ENCODE measurements at places on chromosomes 7 and 10.
A peak's percentile ranks its signal among the peaks of the same experiment; 100 is the strongest.

- no peak for DNase-seq
Observed at GRCh38 chr7:101370836-101371235, 8.2 kb downstream of the COL26A1 start.

GRCh38 chr10:112187527-112187926 is 4.0 kb upstream of the GPAM start:
- DNase-seq: no peak

- DNase-seq: no peak
Observed at GRCh38 chr10:131964298-131964697, 17.4 kb downstream of the BNIP3 start.

- no peak for DNase-seq
Observed at GRCh38 chr10:126583552-126584200, 86.8 kb downstream of the C10orf90 start.

DNA sequence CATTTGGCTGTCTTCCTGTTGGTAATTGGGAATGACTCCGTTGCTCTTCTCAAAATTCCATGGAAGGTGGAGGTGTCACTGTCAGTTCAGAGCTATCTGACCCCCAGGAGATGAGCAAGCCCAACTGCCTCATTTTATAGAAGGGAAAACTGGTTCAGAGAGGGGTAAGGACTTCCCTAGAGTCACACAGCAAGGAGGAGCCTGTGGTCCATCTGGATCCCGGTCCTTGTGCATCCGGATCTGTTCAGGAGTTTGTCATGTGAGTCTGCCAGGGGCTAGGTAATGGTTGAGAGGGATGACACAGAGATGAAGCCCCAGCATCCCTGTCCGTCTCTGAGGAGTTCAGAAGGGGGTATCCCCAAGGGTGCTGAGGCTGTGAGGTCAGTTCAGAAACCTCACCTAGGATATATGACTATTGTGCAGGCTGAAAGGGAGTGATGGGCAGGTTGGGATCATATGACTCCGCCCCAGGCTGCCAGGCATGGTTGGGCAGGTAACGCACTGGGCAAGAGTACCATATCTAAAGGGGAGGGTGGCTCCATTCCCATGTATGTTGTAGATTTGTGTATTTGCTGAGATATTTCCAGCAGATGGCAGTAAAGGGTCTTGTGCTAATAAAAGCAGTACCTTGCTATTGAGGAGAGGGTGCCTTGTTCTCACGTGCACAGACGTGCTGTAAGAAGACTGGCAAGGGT is 16.0 kb upstream of the SLC29A3 start:
- peak; percentile 53 for DNase-seq

GRCh38 chr10:63409465-63410027 is 56.2 kb downstream of the JMJD1C start:
- DNase-seq: no peak

- DNase-seq: no peak
Observed at GRCh38 chr10:66238343-66238742, 687.5 kb upstream of the LRRTM3 start.

DNA sequence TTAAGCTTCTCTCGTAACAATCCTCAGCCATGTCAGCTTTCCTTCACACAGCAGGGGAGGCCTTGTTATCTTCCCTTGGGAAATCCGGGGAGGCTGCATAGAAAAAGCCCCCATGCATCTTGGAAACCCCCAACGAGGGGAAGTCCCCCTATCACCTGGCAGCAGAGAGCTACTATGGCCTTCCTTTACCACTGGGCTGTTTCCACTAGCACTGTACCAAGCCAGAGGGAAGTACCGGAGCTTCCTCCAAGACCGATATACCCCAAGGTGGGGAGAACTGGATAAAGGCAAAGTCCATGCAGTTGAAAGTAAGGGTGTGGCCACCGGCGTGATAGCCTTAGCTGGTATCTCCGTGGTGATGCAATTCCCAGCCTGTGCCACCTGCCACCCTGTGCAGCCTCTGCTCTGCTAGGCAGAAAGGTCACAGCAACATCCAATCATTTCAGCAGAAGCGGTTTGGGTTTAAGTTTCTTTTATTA is 4.4 kb upstream of the CLIP2 start:
- DNase-seq: no peak

DNA sequence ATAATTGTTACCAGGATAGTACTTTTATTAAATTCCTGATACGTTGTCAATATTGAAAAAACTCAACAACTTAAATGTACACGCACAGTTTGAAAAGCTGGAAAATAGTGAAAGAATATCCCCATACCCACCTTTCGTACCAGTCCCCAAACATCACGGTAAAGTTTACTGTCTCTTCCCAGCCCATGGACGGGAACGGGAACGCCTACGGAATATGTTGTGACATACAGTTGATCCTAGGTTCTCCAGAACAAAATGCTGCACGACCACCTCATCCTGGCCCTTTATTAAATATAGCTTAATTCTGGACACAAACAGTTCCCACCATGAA is 527 bp upstream of the BCAP29 start:
- no peak for DNase-seq

DNA sequence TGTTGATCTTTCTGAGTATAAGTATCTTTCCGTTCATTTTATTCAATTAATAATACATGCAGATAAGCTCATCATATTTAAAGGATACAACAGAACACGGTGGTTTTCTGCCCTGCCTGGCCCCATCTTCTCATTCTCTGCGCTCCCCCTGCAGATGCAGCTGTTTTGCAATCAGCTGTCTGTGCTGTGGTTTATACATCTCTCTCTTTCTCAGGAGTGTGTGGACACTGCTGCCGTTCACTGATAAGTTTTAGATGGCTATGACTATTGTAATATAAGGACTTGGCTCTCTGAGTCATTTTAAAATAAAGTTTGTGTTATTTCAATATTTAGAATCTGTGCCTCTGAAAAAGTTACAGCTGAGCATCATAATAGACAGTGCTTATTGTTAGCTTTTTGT is 54.5 kb downstream of the CUL1 start:
- DNase-seq: no peak

- DNase-seq: no peak
Observed at GRCh38 chr10:6382081-6382480, 179.3 kb downstream of the PFKFB3 start.

GRCh38 chr7:93146472-93147141 is 1.6 kb downstream of the SAMD9L start:
- DNase-seq: no peak

- DNase-seq: no peak
Observed at GRCh38 chr10:22583683-22584082, 130.7 kb downstream of the PIP4K2A start.

- DNase-seq: no peak
Observed at GRCh38 chr7:111568870-111569462, 6.7 kb upstream of the IMMP2L start.

- no peak for DNase-seq
Observed at GRCh38 chr7:32564542-32564941, 69.3 kb downstream of the AVL9 start.

DNA sequence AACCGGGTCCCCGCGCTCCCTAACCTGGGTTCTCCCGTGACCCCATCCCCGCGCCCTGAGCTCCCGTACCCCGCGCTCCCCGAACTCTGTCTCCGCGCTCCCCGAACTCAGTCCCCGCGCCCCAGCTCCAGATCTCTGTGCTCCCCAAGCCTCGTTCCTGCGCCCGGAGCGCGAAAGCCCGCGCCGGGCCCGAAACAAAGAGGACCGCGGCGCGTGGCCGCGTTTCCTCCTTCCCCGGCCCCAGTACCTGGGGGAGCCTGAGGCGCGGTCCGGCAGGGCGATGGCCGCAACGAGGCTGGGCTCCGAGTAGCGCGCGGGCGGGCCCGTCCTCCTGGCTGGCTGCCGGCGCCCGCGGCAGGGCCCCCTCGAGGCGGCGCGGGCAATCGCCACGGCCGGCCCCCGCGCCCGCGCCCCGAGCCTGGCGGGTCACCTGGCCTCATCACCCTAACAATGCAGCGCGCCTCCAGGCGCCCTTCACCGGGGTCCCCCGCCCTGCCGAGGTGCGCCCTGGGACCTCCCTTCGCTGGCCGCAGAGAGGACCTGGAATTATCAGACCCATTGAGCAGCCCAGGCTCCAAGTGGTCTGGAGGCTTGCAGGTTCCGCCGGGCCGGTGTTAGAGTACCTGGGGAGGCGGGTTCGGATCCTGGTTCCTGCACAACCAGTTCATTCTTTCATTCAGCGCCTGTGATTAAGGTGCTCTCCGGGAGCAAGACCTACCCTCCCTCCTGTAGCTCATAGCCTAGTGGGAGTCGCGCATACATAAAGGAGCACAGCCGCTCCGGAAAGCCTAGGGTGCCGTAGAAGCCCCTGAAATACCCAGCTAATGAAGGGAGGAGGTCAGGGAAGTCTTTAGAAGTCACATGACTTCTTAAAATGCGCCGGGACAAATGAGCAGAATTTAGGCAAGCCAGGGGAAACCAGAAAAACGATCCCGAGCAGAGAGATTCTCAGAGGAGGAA is at the start of gene TNS3:
Gene TNS3 (minus strand): TSS at position 308 of the 960 bp plus-strand sequence. CDS start 142,475 bp downstream, outside the sequence.
- DNase-seq: no peak

DNA sequence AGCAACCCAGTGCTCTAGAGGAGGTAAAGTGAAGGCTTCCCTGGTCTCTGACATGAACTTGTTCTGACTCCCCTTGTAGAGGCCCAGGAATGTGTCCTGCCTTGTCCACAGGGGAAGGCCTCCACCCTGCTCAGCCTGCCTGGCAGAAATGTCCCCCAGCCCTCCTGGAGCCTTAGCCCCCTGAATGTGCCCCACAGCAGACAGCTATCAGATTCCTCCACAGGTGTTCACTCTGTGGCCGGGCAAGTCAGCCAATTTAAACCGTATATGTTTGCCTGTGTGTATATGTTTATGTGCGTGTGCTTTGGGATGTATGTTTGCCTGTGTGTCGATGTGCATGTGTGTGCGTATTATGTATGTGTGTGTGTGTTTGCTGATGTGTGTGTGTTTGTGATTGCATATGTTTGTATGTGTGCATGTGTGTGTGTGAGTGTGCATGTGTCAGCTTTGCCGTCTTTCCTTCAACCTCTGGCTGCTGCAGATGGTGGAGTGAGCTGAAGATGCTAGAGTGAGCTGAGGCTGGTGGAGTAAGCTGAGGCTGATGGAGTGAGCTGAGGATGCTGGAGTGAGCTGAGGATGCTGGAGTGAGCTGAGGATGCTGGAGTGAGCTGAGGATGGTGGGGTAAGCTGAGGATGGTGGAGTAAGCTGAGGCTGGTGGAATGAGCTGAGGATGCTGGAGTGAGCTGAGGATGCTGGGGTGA is 68.9 kb upstream of the ANTXRL start:
- DNase-seq: no peak

- DNase-seq: no peak
Observed at GRCh38 chr7:103690242-103690974, 244.4 kb upstream of the SLC26A5 start.

GRCh38 chr10:102467971-102468438 is 16.7 kb upstream of the C10orf95 start:
- no peak for DNase-seq

DNA sequence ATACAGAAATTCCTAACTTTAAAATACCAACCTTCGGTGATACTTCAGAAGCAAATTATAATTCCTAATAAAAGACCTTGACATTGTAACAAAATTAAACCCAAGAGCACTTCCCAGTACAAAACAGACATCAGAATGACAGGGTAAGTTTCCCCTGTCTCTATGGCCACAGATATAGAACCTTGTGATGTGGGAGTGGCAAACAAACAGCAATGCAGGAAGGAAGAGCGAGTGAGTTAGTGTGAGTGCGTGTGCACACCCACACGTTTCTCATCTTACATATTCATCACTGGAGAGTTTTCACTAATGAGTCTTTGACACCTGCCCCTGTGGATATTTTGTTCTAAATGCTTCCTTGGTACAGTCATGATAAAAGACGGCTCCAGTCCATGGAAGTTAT is 72.2 kb downstream of the VWC2 start:
- no peak for DNase-seq

DNA sequence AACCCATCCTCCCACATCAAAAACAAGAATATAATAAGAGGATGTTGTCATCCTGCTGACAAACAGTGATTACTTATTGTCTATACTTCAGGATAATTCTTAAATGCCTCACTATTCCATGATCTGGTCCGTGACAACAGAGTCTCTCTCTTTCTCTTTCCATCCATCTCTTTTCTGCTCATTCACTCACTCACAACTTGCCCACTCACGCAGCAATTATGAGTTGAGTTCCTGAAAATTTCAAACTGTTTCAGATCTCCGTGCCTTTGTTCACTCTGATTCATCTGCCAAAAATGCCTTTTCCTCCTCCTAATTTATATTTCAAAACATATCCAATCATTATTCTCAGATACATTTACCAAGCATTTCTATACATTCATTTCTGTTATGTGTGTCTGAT is 1.4 kb downstream of the OR6B1 start:
- no peak for DNase-seq

DNA sequence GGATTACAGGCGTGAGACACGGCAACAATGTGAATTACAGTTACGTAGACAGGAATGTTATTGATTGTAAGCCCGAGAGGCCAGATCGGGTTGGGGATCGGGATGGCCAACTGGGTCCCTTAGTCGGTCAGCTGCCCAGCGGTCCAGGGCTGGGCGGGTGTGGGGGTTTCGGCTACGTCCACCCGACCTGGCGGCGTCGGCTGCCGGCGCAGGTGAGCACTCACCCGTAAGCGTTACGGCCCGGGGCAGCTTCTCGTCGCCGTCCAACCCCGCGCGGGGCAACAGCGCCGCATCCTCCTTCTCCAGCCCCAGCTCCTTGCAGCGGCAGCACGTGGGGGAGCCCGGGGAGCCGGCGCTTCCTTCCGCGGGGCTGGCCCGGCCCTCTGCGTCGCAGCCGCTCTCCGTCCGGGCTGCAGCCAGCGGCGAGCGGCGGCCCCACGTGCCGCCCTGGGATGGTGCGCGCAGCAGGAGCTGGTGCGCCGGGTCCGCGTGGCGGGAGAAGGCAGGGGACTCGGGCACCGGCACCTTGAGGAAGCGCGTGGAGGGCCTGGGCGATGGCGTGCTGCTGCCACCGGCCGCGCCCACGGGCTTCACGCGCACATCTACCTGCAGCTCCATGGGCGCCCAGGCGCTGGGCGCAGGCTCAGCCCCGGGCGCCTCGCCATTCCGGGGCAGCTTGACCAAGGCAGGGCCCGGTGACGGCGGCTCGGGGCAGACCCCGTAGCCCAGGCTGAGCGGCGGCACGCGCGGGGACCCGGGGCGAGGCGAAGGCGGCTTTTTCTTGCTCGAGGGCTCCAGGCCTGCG is 609 bp downstream of the KLRG2 start:
- DNase-seq: no peak

Measured in LNCaP clone FGC (cell line).